ENCODE measurements at places on chromosomes 2 and 18. TPM values are rescaled to one million over a fixed set of nuclear protein-coding genes. Genes with fewer than 3 reads are reported as not detected.

Gene ZNF385B
- not detected for total RNA-seq

Gene ZSWIM2
- total RNA-seq = not detected

Gene LYPD6
- 13.7 TPM for total RNA-seq

Gene GREB1
- total RNA-seq = 0.26 TPM

Gene CD28
- total RNA-seq = 0.11 TPM

Gene MAP3K19
- total RNA-seq = not detected

Gene PNPT1
- 22.4 TPM for total RNA-seq

Gene IL18R1
- total RNA-seq = under 0.01 TPM

Gene THSD7B
- not detected for total RNA-seq

Gene OSBPL6
- total RNA-seq = 1.1 TPM

Gene RGPD3
- total RNA-seq = 0.17 TPM

Gene CCDC68
- 0.34 TPM for total RNA-seq

Gene FTCDNL1
- 0.11 TPM for total RNA-seq

Gene TOGARAM2
- not detected for total RNA-seq

Gene KCNE4
- total RNA-seq = under 0.01 TPM

Gene ANKRD62
- under 0.01 TPM for total RNA-seq

Gene CPO
- not detected for total RNA-seq

Gene SLC14A1
- total RNA-seq = not detected

Gene FOXI3
- not detected for total RNA-seq

Gene CD207
- 0.11 TPM for total RNA-seq

Gene RAPGEF4
- 23.8 TPM for total RNA-seq

Gene TFPI
- 2,580 TPM for total RNA-seq

Gene NPHP1
- 1.4 TPM for total RNA-seq

Gene CLEC4F
- total RNA-seq = 0.17 TPM

Gene SERPINE2
- total RNA-seq = 2.2 TPM

Gene HAAO
- total RNA-seq = not detected

Gene C1QL2
- not detected for total RNA-seq

Gene QPCT
- total RNA-seq = 0.43 TPM

Gene CCDC178
- not detected for total RNA-seq

Gene TNS1
- 33.3 TPM for total RNA-seq

Gene DSG4
- not detected for total RNA-seq

Gene TWIST2
- 0.54 TPM for total RNA-seq

Gene STAT4
- total RNA-seq = 0.22 TPM

Gene EMX1
- not detected for total RNA-seq

Gene LRRC30
- not detected for total RNA-seq

Gene MARCO
- not detected for total RNA-seq

Gene ERFE
- total RNA-seq = 0.22 TPM

Gene CENPA
- total RNA-seq = 3.4 TPM

Gene DLX2
- not detected for total RNA-seq

Gene PRKAG3
- not detected for total RNA-seq

Measured in dermis lymphatic vessel endothelial cell (primary cell).